ENCODE measurements at places on chromosomes 7 and 10.

DNA sequence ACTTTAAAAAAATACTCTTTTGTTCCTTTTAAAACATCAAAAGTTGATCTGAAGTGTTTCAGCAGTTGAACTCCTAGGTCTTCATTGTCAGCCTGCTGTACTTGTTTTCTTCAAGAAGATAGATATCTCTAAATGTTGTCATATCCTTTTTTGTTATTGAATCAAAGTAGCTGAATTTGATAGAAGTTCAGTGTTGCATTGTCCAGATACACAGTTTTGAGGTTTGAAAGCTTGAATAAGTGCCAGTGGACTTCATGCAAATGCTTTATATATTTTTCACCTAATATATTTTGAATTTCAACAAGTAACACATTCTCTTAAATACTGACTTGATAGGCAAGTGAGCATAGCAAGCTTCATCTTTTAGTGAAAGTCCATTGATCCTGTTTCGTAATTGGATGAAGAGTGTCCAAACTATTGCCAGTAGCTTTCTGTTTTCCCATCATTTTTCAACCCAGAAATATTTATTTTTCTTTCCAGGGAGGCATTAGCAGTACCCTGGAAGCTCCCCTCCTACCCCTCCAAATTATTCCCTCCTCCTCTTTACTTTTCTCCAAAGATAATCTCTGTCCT is 114.4 kb downstream of the TPST1 start:
- DNase-seq, result no peak

GRCh38 chr10:69803809-69804208 is 2.1 kb downstream of the COL13A1 start:
- DNase-seq, result no peak

DNA sequence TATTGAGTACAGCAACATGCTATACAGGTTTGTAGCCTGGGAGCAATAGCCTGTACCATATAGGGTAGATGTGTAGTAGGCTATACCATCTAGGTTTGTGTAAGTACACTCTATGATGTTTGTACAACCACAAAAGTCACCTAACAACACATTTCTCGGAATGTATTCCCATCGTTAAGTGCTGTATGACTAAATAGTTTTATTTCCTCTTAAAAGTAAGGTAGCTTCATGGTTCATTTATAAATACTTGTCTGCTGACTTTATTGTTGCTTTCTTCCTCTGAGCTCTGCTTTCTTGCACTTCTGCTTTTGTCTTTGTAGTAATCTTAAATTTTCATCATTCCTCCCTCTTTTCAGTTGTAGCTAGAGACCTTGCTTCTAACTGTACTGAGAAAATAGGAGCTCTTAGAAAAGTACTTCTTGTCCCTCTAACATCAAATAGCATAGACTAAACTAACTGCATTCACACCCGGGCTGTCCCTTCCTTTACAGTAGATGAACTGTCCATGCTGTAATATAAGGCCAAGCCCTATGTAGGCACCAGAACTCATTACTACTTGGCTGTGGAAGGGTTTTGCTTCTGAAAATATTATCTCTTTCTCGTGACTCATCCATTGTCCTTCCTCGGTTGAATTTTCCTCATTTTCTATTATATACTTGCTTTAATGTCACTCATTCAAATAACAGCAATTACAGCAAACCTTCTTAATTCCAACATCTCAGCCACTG is 55.4 kb upstream of the FAM3C start:
- DNase-seq, result no peak

GRCh38 chr10:89574368-89574767 is 39.0 kb upstream of the SLC16A12 start:
- DNase-seq, result no peak

- no peak for DNase-seq
Measured at GRCh38 chr10:125514206-125515162, 168.5 kb downstream of the TEX36 start.

DNA sequence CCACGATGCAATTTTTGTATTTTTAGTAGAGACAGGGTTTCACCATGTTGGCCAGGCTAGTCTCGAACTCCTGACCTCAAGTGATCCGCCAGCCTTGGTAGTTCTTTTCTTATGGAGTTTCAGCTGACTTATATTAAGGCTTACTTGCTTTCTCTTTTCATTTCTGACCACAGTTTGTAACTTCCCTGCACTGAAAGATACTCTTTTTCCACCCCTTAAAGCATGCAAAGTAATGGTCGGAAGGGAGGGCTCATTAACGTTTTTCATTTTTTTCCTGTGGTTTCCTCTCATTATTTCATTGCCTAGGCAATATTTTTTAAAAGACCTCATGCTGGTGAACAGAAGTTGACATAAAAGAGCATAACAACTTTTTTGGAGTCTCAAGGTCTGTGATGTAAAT is 27.0 kb downstream of the ADRB1 start:
- no peak for DNase-seq

DNA sequence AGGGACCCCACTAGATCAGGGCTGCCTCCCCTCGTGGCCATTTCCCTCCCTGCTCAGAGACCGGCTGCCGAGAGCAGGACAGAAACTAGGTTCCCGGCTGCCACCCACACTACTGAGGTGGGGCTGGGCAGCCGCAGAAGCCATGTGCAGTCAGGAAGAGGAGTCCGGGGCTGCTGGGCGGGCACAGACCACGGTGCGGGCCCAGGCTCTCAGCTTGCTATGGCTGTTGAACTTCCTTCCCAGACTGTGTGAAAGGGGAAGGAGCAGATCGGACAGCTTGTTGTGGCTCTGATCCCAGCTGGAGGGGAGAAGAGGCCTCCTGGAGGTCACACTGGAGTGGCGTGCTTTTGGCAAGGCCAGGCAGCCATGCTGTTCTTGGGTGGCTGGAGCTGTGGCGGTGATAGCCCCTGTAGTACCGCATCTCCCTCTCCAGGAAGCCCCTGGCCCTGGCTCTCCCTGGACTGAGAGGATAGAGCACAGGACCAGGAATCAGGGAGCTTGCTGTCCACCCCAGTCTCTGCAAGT is 56.8 kb downstream of the HK1 start:
- no peak for DNase-seq

- no peak for DNase-seq
Measured at GRCh38 chr10:6909905-6910560, 330.0 kb upstream of the PRKCQ start.

GRCh38 chr7:16271355-16271915 is 149.9 kb downstream of the CRPPA start:
- no peak for DNase-seq

DNA sequence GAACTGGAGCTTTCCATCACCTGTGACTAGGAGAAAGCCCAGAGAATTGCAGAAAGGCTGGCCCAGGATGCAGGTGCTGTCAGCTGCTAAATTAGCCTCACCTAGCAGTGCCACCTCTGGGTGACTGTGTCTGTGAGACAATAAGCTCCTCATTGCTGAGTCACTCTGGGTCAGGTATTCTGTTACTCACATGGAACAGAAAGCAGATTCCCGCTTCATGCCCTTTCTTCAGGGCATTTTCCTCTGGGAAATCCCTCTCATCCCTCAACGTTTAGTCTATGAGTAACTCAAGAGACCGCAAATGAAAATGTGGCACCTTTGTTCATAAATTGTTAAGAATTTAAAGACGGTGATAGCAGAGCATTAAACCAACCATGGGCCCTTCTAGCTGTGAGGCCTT is 184.0 kb downstream of the ADAM12 start:
- no peak for DNase-seq

- no peak for DNase-seq
Measured at GRCh38 chr7:77629797-77630196, 66.5 kb upstream of the RSBN1L start.

DNA sequence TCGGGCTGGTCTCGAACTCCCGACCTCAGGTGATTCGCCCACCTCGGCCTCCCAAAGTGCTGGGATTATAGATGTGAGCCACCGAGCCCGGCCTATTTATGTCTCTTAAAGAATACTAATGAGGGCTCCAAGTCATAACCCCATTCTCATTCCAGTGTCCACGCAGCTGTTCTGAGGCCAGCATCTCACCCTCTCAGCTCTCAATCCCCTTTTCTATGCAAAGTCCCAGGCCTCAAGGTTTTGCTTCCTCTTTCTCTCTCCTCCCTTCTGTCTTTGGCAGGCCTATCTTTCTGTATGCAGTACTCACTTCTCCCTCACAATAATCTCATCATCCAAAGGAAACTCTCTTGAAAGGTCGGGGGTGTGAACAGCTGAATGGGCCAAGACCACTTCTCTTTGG is 28.0 kb upstream of the VSIR start:
- DNase-seq, result no peak

DNA sequence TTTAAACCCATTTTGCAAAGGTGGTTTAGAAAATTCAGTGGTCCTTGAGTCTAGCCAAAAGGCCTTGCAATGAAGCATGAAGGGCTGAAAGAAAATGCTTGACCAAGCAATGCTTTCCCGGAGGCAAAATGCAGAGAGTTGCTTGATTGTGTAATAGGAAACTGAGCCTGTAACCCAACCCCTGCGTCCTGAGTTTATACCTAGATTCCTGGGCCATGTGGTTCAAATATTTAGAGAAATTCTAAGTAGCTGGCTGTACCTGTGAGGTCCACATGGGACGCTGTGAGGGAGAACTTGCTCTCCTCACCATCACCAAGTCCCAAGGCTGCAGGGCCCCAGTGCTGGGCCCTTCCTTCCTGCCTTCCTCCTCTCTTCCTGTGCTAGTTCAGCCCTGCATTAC is 45.7 kb downstream of the CXCL12 start:
- no peak for DNase-seq

- no peak for DNase-seq
Measured at GRCh38 chr7:16744518-16745250, 8.9 kb upstream of the TSPAN13 start.

GRCh38 chr10:5894403-5894802 is 4.4 kb downstream of the FBH1 start:
- no peak for DNase-seq

- DNase-seq, result no peak
Measured at GRCh38 chr7:133858311-133858710, 268.8 kb upstream of the LRGUK start.

DNA sequence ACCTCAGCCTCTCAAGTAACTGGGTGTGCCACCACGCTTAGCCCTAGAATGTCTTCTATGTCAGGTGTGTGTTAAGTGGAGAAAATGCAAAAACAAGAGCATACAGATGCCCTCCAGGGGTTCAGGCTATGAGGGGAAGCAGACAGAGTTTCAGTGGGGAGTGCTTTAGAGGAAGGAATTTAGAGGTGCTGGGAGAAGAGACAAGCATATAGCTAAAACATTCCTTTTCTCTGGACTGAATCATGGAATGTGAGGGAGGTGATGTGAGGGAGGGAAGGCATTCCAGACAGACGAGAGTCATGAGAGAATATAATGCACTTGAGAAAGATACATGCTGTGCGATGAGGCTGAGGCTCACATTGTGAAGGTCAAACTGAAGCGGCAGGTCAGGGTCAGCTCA is 6.6 kb upstream of the ZNF786 start:
- DNase-seq, result no peak

- DNase-seq, result no peak
Measured at GRCh38 chr10:60781661-60782060, 3.4 kb downstream of the CDK1 start.

DNA sequence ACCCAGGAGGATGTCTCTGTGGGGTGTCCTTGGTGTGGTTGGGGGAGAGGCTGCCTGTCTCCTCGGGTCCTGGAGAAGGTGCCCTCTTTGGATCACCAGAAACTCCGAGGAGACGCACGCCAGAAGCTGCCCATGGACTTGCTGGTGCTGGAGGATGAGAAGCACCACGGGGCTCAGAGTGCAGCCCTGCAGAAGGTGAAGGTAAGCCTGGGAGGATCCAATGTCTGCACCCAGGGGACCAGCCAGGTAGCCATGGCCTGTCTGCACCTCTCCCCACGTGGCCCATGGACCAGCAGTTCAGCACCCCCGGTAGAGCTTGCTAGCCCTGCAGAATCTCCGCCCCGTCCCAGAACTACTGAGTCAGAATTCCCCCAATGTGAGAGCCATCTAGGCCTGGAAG is 5.1 kb downstream of the ANKRD2 start:
- DNase-seq, result no peak

DNA sequence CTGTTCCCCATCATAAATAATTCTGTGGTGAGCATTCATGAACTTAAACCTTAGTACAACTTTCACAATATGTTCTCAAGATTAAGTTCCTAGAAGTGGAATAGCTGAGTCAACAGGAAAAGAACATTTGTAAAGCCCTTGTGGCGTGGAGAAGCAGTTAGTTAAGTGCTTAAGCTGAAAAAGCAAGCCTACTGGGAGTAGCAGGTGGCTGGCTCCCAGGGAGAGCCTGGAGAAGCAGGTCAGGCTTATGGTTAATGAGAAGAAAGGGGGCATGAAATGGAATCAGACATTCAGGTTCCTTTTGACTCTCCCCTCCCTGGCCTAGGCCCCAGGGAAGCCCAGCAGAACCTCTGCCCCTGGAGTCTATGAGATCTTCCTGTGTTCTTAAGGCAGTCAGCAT is 35.3 kb downstream of the VSTM4 start:
- peak; percentile 66 for DNase-seq
